Vein endothelial cell (primary cell): ENCODE measurements at places on chromosomes 11 and 22. TPM values are rescaled to one million over a fixed set of nuclear protein-coding genes. Genes with fewer than 3 reads are reported as not detected.

The ASCL2 gene
- not detected in 2 replicates for total RNA-seq

The ACRV1 gene
- total RNA-seq: not detected in 2 replicates

The TMEM126B gene
- 39.2 and 54.5 TPM in 2 replicates for total RNA-seq

The OR2AG2 gene
- total RNA-seq: 0.29 and 0.33 TPM in 2 replicates
